Neural crest cell (in vitro differentiated cells): ENCODE measurements at places on chromosomes 1 and 21.

- no peak for DNase-seq
Measured at GRCh38 chr1:47002211-47002610, 21.3 kb upstream of the CYP4X1 start.

DNA sequence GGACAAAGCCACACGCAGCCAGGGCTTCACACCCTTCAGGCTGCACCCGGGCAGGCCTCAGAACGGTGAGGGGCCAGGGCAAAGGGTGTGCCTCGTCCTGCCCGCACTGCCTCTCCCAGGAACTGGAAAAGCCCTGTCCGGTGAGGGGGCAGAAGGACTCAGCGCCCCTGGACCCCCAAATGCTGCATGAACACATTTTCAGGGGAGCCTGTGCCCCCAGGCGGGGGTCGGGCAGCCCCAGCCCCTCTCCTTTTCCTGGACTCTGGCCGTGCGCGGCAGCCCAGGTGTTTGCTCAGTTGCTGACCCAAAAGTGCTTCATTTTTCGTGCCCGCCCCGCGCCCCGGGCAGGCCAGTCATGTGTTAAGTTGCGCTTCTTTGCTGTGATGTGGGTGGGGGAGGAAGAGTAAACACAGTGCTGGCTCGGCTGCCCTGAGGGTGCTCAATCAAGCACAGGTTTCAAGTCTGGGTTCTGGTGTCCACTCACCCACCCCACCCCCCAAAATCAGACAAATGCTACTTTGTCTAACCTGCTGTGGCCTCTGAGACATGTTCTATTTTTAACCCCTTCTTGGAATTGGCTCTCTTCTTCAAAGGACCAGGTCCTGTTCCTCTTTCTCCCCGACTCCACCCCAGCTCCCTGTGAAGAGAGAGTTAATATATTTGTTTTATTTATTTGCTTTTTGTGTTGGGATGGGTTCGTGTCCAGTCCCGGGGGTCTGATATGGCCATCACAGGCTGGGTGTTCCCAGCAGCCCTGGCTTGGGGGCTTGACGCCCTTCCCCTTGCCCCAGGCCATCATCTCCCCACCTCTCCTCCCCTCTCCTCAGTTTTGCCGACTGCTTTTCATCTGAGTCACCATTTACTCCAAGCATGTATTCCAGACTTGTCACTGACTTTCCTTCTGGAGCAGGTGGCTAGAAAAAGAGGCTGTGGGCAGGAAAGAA lies 8.1 kb downstream of the PSRC1 start:
- no peak for DNase-seq

GRCh38 chr1:5776035-5776550 lies 216.1 kb downstream of the NPHP4 start:
- DNase-seq = no peak

DNA sequence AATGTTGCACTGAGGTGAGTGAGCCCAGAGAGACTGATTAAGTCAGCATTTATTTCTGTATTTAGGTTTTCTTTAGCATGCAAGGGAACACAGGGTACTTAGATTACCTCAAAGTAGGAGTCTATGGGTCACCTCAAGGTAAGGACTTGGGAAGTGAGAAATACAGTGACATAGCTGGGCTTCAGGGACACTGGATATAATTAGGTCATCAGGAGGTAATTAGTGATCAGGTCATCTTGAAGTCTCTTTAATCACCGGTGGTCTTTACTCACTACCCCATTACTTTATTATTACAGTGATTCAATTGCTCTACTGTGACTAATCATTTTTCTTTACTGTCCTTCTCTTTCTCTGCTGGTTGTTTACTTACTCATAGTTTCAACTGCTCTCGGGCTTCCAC lies 59.9 kb upstream of the KCNK1 start:
- no peak for DNase-seq
